ENCODE measurements at places on chromosomes 5 and 9. TPM values are rescaled to one million over a fixed set of nuclear protein-coding genes. Genes with fewer than 3 reads are reported as not detected.
A peak's percentile ranks its signal among the peaks of the same experiment; 100 is the strongest.

The IL13 gene
- total RNA-seq: not detected

- no peak for DNase-seq
Measured at GRCh38 chr5:50328193-50328729, 112.8 kb downstream of the EMB start.

The PKN3 gene
- 4.5 TPM for total RNA-seq

DNA sequence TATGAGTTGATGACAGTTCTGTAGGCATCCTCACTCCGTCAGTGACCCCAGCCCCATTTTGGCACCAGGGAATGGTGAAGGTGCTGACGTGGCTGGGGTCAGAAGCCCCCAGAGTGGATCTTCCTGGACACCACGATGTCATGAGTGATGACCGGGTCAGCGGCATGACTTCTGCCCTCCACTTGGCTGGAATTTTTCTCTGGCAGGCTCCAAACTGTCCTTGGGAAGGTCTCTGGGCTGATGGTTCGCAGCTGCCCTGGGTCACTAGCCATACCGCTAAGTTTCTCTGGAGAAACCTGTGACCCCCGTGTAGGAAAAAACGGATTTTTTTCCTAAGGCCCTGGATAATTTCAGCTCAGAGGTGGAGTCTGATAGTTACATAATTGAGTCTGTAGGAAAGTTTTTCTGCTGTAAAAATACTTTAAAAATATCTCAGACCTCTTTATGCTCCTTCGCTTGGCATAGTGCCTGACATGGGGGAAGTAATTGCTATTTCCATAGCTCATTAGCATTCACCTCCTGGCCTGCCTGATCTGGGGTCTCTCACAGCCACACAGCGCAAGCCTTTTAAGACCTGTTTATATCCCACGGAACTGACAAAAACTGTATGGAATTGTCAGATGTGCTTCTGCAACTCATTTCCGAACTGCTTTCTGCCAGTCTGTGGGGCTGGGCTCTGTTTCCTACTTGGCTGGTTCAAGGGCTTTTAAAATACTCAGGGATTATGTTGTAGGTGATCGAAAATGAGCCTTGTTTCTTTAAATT is 69.2 kb downstream of the ANGPTL2 start:
- DNase-seq: peak; percentile 54

The TXNDC8 gene
- not detected for total RNA-seq

DNA sequence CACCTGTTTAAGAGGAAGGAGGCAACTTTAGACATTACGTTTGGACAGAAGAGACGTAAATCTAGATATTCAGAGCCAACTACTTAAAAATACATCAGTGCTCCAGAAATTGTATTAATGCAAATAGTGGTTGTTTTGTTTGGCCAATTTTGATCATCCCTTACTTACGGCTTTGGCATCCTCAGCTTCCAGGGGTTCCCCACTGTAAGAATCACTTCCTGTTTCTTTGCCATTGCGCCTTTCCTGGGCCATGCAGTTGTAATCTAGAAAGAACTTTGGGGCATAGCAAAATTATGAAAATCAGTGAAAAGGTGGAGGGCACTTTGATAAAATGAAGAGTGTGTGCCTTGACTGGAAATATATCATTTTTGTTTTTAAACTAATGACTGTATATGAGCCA is 537.2 kb upstream of the TLE4 start:
- DNase-seq: no peak

The ZNF354C gene
- 2.4 TPM for total RNA-seq

The SMIM33 gene
- total RNA-seq: not detected

The PARP8 gene
- total RNA-seq: 6.6 TPM

The CDX1 gene
- not detected for total RNA-seq

DNA sequence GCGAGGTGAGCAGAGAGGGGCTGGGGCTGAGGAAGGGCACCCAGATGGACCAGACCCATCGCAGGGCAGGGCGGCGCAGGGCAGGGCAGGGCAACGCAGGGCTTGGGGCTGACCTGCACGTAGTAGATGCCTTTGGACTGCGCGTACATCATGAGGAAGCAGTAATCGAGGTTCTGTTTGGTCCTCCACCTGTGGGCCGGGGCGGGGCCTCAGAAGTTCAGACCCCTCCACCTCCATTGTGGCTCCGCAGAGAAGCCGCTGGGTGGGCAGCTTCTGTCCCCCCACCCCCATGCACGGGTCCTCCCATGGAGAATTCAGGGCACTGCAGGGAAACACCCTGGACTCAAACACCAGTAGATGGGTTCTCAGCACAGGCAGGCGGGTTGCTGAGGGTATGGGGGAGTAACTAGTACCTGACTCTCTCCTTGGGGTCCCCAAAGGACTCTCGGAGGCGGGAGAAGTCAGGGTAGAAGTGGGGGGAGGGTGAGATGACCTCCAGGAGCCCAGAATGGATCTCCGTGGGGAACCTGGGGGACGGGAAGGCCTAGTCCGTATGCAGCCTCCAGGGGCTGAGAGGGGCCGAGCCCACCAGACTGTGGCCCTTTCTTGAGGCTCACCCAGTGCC is 6.4 kb downstream of the LTC4S start:
- no peak for DNase-seq

The EGFLAM gene
- total RNA-seq: 8.8 TPM
